Upper lobe of left lung (tissue), 6 donors: ENCODE measurements at places on chromosomes 16 and 17. TPM values are rescaled to one million over a fixed set of nuclear protein-coding genes. Genes with fewer than 3 reads are reported as not detected.
A peak's percentile ranks its signal among the peaks of the same experiment; 100 is the strongest.

HBZ gene
- total RNA-seq, result not detected

DNA sequence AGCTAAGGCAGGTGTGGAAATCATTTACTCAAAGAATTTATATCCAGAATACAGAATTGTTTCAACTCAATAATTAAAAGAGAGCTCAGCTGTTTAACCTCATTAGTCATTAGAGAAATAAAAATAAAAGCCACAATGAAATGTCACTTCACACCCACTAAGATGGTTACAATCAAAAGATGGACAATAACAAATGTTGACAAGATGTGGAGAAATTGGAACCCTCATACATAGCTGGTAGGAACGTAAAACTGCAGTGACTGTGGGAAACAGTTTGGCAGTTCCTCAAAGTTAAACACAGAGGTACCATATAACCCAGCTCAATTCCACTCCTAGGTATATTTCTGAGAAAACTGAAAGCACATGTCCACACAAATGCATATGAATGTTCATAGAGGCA is 49.8 kb downstream of the NDEL1 start:
- no peaks in the 10 kb centered on the region for H3K27me3 ChIP-seq
- no peak for DNase-seq

DNA sequence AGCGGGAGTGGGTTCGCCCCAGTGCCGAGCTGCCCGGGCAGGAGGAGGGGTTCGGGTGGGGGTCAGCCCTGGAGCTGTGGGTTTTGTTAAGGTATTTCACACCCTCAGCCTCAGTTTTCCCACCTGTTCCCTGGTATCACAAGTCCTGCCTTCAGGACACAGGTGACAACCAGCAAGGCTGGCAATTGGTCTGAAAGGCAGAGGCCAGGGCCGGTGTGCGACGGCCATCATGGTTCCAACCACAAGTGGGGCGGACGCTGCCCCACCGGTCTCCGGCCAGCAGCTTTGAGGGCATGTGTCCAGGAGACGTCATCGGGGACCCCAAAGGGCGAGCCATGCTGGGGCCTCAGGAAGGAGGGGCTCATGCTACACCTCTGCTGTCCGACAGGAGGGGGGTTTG is 10.8 kb downstream of the ZNF469 start:
- no peaks in the 10 kb centered on the region for H3K27me3 ChIP-seq
- H3K4me3 ChIP-seq, result no peak overlapping the region
- H3K36me3 ChIP-seq, result no peaks in the 10 kb centered on the region
- H3K4me1 ChIP-seq, result peaks cover 3% of the 10 kb centered on the region

DNA sequence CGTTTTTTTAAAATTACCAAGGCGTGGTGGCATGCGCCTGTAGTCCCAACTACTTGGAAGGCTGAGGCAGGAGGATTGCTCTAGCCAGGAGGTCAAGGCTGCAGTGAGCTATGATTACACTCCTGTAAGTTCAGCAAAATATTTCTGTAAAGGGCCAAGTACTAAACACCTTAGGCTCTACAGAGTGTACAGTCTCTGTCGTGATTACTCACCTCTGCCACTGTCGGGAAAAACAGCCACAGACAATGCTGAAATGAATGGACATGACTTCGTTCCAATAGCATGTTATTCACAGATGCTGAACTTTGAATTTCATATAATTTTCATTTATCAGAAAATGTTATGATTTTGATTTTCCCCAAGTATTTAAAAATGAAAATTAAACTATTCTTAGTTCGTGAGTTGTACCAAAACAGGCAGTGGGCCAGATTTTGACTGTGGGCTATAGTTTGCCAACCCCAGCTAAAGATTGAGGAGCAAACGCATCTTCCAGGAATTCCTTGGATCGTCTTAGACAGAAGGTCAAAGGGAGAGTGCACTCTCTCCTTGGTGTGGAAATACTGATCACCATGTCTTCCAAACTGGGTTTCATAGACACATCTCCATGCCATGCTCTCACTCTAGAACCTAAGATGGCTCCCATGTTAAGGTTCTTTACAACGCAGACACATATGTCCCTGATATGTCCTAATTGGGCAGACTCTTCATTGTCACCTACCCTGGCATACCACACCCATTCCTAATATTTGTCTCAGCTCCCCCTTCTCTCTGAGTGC is 89.5 kb downstream of the MARF1 start:
- no peak overlapping the region for H3K27ac ChIP-seq
- H3K4me3 ChIP-seq, result no peak overlapping the region
- no peak for DNase-seq
- peaks cover 8% of the 10 kb centered on the region for H3K4me1 ChIP-seq
- H3K36me3 ChIP-seq, result no peaks in the 10 kb centered on the region

GRCh38 chr16:70715055-70715858 is 29.4 kb upstream of the MTSS2 start:
- peaks cover 40% of the 10 kb centered on the region for H3K4me1 ChIP-seq
- H3K36me3 ChIP-seq, result no peaks in the 10 kb centered on the region
- peak; percentile 66 for DNase-seq
- peak overlapping the region; percentile 72 for H3K27ac ChIP-seq

DNA sequence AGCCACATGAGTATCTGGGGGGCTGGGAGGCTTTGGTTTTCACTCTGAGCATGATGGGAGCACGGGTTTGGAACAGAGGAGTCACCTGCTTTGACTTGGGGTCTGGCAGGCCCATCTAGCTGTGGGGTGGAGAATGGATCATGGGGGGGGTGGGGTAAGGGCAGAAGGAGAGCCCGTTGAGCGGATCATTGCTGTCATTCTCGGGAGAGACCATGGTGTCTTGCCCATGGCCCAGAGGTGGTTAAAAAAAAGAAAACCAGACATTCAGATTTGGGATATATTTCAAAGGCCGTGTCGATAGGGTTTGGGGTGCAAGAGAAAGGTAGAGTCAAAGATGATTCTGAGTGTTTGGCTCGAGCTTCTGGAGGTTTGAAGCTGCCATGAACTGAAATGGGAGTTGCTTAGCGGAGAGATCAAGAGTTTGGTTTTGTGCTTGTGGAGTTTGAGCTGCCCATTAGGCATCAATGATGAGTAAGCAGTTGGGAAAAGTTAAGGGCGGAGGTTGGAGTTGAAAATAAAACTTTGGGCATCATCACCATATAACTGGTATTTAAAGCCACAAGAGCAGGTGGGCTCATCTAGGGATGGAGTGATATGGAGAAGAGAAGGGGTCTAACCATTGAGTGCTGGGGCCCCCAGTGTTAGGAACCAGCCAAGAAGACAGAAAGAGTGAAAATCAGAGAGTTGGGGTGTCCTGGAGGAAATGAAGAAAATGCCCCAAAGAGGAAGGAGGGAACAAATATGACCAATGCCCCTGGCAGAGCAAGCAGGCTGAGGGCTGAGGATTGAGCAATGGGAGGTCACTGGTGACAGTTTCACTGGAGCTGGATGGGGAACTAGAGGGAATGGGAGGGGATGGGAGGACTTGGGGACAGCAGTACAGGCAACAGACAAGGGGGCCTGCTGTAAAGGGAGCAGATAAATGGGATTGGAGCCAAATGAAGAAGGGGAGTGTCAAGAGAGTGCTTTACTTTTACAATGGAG is 1.9 kb downstream of the NOD2 start:
- peak overlapping the region; percentile 89 for H3K27ac ChIP-seq
- H3K36me3 ChIP-seq, result no peaks in the 10 kb centered on the region
- no peak overlapping the region for H3K4me3 ChIP-seq
- H3K4me1 ChIP-seq, result peaks cover 60% of the 10 kb centered on the region
- no peaks in the 10 kb centered on the region for H3K27me3 ChIP-seq

DNA sequence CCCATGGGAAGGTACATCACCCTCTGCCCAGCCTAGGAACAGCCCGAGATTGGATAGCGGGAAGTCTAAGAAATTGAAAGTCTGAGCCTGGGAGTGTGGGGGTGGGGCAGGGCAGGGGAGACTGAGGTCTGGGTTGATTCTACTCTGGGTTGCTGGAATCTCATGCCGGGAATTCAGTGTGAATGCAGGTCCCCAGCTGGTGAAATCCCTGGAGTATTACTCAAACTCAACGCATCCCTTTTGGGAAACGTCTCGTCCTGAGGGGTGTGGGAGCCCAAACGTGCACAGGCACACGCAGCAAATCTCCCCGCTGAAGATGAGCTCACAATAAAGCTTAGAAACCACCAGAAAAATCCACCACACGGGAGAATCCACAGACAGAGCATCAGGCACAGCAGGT is 55.4 kb downstream of the SOCS1 start:
- H3K36me3 ChIP-seq, result no peaks in the 10 kb centered on the region
- no peak for DNase-seq
- H3K4me1 ChIP-seq, result peaks cover 10% of the 10 kb centered on the region
- H3K27me3 ChIP-seq, result no peaks in the 10 kb centered on the region

DNA sequence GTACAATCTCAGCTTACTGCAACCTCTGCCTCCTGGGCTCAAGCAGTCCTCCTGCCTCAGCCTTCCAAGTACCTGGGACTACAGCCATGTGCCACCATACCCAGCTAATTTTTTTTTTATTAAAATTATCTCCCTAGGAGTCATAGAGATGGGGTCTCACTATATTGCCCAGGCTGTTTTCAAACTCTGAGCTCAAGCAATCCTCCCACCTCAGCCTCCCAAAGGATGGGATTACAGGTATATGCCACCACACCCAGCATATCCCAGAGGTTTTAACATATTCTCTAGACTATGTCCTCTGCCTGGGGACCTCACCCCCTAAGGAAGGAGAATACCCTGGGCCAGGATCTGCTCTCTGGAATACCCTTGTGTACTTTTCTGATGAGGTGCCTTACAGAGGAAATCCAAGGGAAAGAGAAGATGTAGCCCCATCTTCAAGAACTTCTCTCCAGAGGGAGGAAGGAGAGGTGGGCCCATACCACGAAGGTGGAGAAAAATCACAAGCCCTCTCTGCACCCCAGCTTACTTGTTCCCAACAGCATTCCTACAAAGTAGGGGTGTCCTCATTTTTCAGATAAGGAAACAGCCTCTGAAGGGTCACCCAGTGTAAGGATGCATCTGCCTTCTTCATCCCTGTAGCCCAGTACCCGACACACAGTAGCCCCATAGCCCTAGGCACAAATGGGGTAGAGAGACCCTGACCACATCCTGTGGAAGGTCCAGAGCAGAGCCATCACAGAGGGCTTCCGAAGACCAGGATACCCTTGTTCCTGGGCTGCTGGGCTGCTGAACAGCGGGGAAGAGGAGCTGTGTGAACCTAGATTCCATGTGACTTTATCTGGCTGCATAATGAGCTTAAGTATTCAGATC is 151.6 kb downstream of the SOCS1 start:
- no peaks in the 10 kb centered on the region for H3K36me3 ChIP-seq
- peak overlapping the region; percentile 13 for H3K27ac ChIP-seq
- no peak overlapping the region for H3K4me3 ChIP-seq
- DNase-seq, result no peak
- peaks cover 39% of the 10 kb centered on the region for H3K4me1 ChIP-seq

- DNase-seq, result peak; percentile 93
- H3K4me3 ChIP-seq, result peak overlapping the region; percentile 83
- H3K27ac ChIP-seq, result peak overlapping the region; percentile 97
- H3K4me1 ChIP-seq, result peaks cover 29% of the 10 kb centered on the region
Observed at GRCh38 chr17:40122136-40122998, 596 bp downstream of the MSL1 start.

GRCh38 chr17:10739386-10739785 is 9.6 kb upstream of the TMEM220 start:
- H3K4me1 ChIP-seq, result peaks cover 12% of the 10 kb centered on the region
- H3K36me3 ChIP-seq, result no peaks in the 10 kb centered on the region
- no peak for DNase-seq

TUBB3 gene
- total RNA-seq, result 0.76 TPM

DNA sequence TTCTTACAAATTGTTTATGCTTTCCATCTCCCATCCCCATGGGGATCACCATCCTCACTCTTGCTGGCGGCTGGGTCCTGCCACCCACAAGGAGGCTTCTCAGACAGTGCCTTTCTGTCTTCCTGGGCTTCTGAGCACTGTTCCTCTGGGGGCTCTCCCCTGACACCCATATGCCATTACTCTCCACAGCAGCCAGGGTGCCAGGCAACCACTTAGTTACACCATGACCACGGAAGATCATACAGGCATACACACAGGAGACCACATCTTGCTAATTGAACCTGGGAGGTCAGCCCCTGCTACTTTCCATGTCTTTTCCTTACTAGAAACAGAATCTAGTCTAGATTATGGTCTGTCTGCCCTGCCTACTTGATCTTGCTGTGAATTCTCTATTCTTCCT is 27.7 kb upstream of the HS3ST2 start:
- no peaks in the 10 kb centered on the region for H3K27me3 ChIP-seq
- H3K4me1 ChIP-seq, result no peaks in the 10 kb centered on the region
- no peak for DNase-seq

DNA sequence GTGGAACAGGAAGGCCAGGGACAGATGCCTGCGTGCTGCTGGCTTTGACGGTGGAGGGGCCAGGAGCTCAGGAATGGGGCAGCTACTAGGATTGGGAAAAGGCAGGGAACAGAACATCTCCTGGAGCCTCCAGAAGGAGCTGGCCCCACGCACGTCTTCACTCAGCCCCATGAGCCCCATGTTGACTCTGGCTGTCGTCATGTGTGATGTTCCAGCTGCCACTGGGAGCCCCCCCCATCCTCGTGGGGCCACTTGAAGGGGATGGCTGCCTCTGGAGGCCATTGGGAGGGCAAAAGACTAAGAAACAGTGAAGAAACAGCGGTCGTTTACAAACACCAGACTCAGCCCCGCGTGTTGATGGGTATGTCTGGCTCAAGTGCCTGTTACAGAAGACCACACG is 18.5 kb upstream of the APRT start:
- H3K4me1 ChIP-seq, result peaks cover 3% of the 10 kb centered on the region
- no peak overlapping the region for H3K4me3 ChIP-seq
- peak; percentile 23 for DNase-seq
- H3K27me3 ChIP-seq, result no peaks in the 10 kb centered on the region
- no peak overlapping the region for H3K27ac ChIP-seq

- peaks cover 32% of the 10 kb centered on the region for H3K36me3 ChIP-seq
- H3K4me1 ChIP-seq, result peaks cover 14% of the 10 kb centered on the region
- no peaks in the 10 kb centered on the region for H3K27me3 ChIP-seq
- no peak overlapping the region for H3K4me3 ChIP-seq
Observed at GRCh38 chr16:87361916-87362619, 21.5 kb downstream of the FBXO31 start.

DNA sequence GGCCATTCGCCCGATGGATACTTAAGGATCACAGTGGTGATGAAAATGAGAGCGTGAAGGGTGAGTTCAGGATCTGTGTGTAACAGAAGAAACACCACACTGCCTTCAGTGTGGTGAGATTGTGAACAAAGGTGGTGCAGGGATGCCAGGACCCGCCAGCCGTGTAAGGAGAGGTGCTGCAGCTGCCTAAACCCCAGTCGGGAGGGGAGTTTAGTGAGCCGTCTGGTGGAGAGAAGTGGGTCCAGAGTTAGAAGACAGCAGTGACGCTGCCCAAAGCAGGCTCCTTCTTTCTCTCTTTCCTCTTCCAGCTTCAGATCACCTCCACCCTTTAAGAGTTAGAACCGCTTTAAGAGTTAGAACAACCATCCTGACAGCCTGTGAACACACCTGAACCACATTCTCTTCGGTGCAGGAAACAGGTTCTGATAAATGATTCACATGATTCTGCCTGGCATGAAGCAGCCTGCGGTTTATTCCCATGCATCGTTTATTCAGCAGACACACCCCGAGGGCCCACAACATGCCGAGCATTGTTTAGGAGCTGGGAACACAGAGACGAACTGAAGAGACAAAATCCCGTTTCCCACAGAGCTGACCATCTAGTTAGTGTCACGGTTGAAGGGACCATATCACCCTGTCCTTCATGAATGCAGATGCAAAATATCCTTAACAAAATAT is 84.0 kb upstream of the DNAH17 start:
- no peak overlapping the region for H3K27ac ChIP-seq
- peaks cover 16% of the 10 kb centered on the region for H3K4me1 ChIP-seq
- DNase-seq, result no peak
- no peaks in the 10 kb centered on the region for H3K36me3 ChIP-seq

- no peaks in the 10 kb centered on the region for H3K4me1 ChIP-seq
- no peaks in the 10 kb centered on the region for H3K27me3 ChIP-seq
- DNase-seq, result no peak
- H3K4me3 ChIP-seq, result no peak overlapping the region
Observed at GRCh38 chr16:86452451-86452850, 57.9 kb upstream of the FOXF1 start.
